ENCODE measurements at places on chromosomes 16 and 17.
A peak's percentile ranks its signal among the peaks of the same experiment; 100 is the strongest.

DNA sequence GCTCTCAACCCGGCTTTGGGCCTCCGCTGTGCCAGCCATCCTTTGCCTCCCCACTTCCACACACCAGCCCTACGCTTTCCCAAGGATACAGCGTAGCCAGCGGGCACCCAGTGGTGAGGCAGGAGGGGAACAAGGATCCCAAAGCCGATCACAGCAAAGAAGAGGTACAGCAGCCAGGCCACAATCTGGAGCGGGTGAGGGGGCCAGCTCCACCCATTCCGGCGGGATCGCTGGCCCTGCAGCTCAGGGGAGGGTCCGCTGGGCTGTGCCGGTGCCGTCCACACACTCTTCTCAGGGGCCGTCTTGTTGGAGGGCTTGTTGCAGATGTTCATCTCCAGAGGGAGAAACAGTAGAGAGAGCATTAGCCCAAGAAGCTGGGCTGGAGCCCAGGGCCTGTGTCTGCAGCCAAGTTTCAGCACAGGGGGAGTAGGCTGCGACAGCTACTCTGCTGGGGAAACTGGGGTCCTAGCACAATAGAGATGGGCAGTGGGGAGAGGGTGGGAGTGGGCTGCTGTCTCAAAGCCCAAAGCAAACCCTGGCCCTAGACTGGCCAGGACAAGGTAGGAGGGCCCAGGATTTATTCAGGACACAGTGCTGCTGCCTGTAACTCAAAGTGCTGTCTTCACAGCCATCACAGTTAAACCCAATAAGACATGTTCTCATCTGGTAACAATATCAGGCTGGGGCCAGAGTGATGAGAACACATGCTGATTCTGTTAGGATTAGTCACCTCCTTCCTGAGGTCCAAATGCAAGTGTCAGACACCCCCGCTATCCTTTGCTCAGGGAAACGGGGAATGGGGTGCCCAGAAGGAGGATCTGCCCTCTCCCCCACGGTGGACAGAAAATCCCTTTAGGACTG, 9.9 kb downstream of the ZDHHC1 start:
- DNase-seq: peak; percentile 88

DNA sequence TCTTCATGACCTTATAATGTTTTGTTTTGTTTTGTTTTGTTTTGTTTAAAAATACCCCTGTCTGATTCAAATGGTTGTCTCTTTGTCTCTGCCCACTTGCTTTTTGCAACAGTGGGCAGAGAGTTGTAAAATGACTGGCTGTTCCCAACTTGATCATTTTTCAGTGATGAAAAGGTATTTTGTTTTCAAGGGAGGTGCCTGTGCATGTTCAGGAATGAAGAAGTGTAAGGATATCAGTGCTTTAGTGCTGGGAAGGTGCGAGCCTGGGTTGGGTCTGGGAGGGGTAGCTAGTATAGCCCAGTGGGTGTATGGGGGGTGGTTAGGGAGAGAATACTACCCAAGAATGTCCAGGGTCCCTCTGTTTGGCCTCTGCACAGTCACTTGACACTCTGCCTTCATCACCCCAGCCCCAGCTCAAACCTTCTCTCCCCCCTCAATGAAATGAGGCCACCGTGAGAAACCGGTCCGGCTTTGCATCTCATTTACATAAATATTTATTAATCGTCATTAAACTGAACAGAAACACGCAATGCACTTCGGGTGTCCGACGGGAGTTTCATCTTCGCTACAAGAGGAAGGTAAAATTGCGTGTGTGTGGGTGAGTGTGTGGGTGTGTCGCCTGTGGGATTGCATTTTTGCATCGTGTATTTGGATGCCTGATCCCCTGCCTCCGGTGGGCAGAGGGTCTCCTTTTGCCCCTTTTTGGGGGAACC, 4.3 kb downstream of the NEUROD2 start:
- no peak for DNase-seq

- DNase-seq: peak; percentile 53
Measured at GRCh38 chr16:68287276-68288251, 23.2 kb downstream of the SLC7A6OS start.

GRCh38 chr17:44920565-44920940, 5.3 kb upstream of the GFAP start:
- no peak for DNase-seq

GRCh38 chr17:43360376-43360738, 38.4 kb upstream of the ARL4D start:
- peak; percentile 90 for DNase-seq

DNA sequence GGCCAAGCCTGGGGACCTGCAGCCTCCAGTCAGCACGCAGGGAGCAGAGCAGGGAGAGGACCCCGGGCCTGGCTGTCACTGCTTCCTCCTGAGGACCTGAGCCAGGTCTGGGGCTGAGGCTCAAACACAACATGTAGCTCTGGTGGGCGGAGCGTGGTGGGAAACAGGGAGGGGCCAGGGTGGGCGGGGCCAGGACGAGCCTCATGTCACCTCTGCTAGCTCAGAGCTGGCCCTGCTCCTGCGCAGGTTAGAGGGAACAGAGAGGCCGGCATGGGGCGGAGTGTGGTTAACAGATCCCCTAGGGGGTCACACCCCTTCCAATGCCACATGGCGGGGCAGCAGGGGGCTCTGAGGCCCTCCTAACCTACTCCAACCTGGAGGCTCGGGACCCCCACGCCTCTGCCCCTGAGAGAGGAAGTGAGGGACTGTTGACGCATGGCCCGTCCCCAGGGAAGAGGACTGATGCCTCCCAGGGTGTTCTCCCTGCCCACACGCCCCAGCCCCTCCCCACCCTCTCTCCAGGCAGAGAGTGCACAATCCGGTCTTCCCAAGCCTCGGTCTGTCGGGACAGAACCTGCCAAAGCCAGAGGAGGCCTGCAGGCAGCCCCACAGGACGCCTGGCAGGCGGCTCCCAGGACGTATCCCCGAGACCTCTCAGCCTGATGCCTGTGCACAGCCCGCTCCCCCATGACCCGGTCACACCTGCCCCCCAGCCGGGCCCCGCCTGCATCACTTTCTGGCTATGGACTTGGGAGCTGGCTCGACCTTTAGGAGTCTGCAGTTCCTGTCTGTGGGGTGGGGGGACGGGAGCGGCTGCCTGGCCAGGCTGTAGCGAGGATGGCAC, 15.2 kb downstream of the PIEZO1 start:
- DNase-seq: no peak

- DNase-seq: no peak
Measured at GRCh38 chr16:85834741-85835140, 35.2 kb downstream of the COX4I1 start.

DNA sequence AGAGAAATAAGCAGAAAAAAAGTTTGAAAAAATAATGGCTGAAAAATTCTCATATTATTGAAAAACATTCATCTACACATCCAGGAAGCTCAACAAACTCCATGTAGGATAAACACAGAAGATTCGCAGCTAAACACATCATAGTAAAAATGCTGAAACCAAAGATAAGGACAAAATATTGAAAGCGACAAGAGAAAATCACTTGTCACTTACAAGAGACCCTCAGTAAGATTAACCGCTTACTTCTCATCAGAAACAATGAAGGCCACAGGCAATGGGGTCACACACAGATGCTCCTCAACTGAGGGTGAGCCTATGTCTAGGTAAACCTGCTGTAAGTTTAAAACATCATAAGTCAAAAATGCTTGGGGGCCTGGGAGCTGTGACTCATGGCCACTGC, 38.1 kb upstream of the METRNL start:
- no peak for DNase-seq

- peak; percentile 42 for DNase-seq
Measured at GRCh38 chr16:71467810-71468209, 5.8 kb upstream of the ZNF23 start.

GRCh38 chr17:37698132-37698910, 46.5 kb downstream of the HNF1B start:
- peak; percentile 48 for DNase-seq

DNA sequence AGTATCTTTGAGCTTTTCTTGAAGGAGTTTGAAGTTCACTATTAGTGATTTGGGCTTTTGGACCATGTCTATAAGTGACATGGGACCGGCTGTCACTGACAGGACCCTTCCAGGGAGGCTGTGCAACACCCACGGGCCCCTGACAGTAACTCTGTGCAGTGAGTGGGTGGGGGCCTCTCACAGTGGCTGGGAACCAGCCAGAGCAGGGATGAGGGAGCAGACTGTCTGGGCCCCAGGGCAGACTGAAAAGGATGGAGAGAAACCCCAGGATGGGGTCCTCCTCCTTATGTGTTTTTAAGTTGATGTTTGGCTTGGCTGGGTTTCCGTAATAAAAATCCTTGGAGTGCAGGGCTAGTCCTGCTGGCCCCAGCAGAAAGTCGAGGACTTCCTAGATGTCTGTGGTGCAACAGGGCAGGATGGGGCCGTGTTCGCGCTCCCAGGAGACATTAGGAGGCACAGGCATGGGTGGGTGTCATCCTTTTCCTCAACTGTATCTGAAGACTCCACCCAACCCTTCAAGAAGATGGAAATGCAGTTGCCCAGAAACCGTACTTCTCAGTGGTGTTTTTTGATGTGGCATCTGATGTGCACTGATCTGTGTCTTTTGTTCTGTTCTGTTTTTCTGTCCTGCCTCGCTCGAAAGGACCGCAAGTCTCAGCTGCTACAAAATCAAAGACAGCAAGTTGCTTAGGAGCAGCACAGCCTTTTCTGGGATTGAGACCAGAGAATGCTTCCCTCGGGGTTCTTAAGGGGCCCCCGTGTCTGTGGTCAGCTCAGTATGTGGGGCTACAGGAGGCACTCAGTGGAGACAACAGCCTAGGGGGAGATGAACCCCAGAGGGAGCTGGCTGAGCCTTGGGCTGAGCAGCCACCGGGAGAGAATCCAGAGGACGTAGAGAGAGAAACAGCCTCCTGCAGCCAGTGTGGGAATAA, 24.2 kb downstream of the PLD6 start:
- DNase-seq: no peak

DNA sequence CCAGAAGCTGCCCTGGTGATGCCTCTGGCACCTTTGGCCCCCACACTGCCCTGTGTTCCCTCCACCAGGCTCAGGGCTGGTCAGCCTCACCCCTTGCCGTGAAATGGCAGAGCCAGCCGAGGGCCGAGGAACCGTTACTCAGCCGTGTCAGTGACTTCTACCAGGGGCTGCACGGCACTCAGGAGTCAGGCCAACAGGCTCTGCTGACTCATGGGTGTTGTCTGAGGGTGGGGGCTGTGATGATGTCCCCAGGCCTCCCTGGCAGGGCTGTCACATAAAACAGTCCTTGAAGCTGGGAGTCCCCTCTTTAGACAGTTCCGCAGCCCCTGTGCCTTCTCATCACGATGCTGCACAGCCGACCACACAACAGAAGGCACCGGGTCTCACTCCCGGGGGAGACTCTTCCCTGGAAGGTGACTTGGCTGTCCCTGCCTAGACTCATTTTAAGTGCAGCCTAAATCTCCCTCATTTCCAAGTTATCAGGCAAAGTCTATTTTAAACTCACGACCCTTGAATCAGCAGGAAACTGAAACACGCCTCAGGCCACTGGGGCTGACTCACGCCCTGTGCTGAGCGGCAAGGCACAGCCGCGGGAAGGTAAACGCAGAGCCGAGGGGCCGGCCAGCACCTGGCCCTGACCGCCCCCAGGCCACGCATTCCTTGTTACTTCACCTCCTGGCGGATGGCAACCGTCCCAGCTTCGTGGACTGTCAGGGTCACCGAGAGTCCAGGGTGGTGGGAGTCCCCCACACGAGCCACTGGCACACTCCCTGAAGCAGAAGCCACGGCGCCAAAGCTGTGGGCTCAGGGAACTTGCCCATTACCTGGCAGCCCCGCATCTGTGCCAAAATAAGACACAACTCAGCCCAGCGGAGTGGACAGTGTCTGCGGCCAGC, 102.6 kb downstream of the ZNF778 start:
- peak; percentile 84 for DNase-seq

DNA sequence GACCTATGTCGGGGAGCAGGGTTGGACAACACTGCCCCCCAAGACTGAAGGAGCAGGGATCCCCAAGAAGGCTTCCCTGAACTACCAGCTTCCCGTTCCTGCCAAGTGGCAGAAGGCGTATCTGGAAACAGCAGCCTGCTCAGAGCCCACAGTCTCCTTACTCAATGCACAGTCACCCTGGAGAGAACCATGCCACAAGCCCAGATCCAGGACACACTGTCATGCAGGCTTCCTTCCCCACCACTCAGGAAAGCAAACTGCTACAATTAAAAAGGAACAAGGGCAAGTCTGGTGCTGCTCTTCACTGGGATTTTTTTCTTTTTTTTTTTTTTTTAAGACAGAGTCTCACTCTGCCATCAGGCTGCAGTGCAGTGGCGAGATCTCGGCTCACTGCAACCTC, 8.2 kb downstream of the WDR45B start:
- no peak for DNase-seq

- no peak for DNase-seq
Measured at GRCh38 chr17:6675201-6675825, 23.8 kb downstream of the C17orf100 start.

DNA sequence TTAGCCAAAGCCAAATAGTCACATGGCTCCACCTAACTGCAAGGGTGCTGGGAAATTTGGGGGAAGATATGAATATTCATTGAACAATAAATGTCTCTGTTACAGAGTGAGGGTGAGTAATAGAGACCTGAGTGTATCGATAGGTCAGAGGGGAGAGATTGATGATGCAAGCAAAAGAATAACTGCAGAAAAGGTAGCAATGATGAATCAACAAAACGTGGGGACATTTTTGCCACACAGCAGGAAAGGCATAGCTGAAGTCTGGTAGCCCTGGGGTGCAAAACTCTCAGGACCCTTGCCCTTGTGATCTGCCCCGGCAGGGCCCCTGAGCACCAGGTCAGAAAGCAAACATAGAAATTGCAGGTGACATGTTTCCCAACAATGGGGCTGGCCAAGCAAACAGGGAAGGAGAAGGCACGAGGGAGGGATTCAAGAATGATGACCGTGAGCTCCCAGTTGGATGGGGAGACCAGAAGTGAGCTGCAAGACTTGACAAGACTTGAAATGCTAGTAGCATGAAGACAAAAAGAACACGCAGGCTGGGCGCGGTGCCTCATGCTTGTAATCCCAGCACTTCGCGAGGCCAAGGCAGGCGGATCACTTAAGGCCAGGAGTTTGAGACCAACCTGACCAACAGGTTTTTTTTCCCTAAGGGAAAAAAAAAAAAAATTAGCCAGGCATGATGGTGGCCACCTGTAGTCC, 12.7 kb upstream of the HERPUD1 start:
- DNase-seq: no peak

DNA sequence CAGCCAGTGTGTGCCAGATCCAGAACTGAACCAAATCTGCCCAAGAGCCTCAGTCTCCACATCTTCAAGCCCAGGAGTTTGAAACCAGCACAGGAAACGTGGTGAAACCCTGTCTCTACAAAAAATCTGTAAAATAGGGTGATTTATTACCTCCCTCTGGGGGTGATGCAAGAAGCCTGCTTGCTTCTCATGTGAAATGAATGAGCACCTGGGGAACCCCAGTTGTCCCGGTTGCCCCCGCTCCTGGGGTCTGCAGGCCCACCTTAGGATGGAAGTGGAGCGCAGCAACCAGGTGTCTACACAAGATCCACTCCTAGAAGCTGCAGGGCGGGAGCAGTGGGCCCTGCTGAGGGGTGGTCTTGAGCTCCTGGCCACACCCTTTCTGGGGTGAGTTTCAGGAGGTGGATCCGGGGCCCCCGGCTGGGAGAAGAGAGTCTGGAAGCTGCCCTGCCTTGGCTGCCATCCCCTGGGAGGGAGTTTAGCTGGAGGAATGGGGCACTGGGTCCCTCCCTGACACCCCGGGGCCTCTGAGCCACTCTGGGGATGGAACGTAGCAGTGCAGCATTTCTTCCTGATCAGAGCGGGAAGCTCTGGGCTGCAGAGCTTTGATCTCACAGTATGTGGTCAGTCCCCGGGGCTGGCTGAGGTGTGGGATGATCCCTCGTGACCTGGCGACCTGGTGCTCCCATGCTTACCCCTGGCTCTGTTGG, 117.8 kb downstream of the RAB11FIP4 start:
- DNase-seq: no peak

All from fibroblast of skin of right biceps (primary cell).